ENCODE measurements at places on chromosomes 7 and 10.

DNA sequence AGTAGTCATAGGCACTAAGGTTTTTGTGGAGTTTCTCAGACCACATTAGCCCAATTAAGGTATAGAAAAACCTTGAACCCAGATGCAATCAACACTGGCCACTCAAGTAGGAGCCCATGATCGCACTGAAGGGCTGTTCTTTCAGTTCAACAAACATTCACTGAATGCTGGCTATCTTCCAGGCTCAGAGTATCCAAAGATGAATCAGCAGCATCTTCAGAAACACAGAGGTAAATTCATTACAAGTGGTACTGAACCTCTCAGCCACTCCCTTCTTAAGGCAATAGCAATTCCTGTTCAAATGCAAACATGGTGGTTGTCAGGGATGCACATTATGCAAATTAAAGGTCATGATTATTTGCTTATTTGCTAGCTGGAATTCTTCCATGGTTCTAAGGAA, 17.1 kb downstream of the KCNK18 start:
- no peak for DNase-seq

GRCh38 chr10:101668566-101668965, 26.4 kb downstream of the FBXW4 start:
- DNase-seq = no peak

GRCh38 chr7:113917840-113918239, 969 bp downstream of the PPP1R3A start:
- DNase-seq = no peak

- no peak for DNase-seq
Observed at GRCh38 chr10:67735430-67735829, 39.4 kb upstream of the CTNNA3 start.

DNA sequence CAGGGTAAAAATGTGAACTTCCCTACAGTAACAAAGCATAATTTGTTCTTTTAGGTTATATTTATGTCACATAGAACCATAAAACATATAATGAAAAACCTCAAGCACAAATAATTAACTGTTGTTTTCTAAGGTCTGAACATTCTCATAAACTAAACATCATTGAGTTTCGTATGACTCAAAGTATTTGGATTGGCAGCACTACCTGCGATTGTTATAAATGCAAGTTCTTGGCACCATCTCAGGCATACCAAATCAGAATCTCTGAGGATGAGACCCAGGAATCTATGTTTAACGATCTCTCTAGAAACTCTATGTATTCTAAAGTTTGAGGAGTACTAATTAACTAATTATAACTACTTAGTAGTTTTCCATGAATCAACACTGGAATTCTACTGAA, 22.5 kb downstream of the ORC5 start:
- no peak for DNase-seq

- DNase-seq = peak; percentile 51
Observed at GRCh38 chr10:12984165-12984747, 17.3 kb downstream of the CCDC3 start.

DNA sequence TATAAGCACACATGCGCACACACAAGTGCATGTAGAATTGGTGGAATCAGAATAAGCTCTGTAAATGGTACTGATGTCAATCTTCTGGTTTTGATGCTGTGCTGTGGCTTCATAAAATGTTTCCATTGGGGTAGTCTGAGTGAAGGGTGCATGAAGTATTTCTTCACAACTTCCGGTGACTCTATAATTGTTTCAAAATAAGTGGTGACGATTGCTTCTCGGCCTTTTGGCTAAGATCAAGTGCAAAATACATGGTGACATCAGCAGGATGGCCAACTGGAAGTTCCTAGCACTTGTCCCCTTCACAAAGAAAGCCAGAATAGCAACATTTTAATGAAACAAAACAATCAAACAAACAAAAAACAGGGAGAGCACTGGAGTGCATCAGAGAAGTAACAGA, 41.6 kb upstream of the CAMK2B start:
- no peak for DNase-seq
